ENCODE measurements at places on chromosomes 5 and 9.
A peak's percentile ranks its signal among the peaks of the same experiment; 100 is the strongest.

- no peak for DNase-seq
These were observed 30.8 kb downstream of the KLHL3 start for GRCh38 chr5:137705106-137705505.

- no peak for DNase-seq
These were observed 168.8 kb downstream of the DROSHA start for GRCh38 chr5:31362931-31363568.

DNA sequence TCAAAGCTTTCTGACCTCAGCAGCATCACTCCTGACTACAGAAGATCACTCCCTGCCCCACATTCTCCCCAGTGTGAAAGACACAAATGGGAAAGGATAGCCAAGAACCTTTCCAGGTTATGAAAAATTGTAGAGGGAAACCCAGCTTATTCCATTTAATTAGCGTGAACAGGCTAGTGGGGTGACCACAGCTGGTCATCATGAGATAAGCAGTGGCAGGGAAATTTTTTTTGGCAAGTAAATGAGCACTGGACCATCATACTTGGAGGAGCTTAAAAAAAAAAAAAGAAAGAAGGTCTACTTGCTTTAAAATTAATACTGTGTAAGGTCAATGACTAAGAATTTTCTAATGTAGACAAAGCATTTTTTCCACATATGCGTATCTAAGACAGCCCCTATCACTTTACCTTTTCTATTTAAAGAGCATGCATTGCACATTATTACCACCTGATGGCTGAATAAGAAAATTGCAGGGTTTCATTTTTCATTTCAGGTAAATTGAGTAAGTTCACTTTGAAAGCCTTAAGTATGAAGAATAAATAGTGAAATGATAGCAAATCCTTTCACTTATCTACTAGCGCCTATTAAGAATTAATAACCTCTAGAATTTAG lies 123.6 kb downstream of the ELAVL2 start:
- no peak for DNase-seq

- DNase-seq: no peak
These were observed 27.8 kb upstream of the GDNF start for GRCh38 chr5:37867654-37868053.

GRCh38 chr5:133854554-133854953 lies 113.9 kb downstream of the C5orf15 start:
- no peak for DNase-seq

DNA sequence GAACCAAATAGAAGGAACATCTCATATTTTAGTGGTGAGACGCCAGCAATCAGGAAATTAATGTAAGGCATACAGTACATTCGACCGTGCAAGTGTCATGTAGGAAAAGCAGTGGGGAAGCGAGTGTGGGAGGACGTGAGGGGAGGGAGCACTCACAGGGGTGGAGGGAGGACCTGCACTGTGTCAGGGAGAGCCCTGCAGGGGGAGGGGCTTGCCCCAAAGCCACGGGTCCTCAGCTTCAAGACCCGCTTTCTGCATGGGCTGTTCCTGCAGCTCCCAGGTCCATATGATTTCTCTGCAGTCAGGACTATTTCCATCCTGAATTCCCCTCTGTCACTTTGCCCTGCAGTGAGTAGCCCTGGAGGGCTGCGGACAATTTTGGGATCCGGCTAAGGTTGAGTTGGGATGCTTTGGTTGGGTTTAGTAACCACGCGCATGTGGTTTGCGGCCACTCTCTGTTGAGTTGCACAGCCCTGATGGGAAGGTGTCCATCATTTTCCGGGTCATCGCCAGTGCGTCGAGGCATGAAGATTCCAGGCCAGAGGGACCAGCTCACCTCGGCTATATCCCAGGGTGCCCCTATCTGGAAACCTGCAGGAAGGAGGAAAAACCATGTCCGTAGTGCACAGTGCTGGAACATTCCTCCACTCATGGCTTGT lies 61.9 kb downstream of the IRX1 start:
- DNase-seq: peak; percentile 64

GRCh38 chr5:16260000-16260399 lies 80.4 kb upstream of the MARCHF11 start:
- DNase-seq: no peak
